ENCODE measurements at places on chromosomes 11 and 22.

DNA sequence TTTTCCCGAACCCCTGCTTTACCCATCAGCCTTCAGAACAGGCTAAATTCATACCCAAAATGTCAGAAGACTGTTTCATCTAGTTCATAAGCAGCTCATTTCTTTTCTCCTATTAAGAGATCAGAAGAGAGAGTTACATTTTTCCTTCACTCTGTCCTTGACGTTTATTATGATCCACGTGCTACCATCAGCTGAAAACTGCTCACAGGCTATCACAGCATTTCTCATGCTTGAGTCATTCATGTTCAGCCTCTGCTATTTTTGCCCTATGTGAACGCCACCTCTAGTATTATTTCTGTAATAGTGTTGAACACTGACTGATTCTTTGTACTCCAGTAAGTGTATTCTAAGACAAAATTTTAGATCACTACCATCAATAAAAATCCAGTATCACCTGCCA lies 51.9 kb downstream of the SLC1A2 start:
- DNase-seq: no peak

- DNase-seq: no peak
Observed at GRCh38 chr11:67178421-67178820, 59.4 kb downstream of the KDM2A start.

DNA sequence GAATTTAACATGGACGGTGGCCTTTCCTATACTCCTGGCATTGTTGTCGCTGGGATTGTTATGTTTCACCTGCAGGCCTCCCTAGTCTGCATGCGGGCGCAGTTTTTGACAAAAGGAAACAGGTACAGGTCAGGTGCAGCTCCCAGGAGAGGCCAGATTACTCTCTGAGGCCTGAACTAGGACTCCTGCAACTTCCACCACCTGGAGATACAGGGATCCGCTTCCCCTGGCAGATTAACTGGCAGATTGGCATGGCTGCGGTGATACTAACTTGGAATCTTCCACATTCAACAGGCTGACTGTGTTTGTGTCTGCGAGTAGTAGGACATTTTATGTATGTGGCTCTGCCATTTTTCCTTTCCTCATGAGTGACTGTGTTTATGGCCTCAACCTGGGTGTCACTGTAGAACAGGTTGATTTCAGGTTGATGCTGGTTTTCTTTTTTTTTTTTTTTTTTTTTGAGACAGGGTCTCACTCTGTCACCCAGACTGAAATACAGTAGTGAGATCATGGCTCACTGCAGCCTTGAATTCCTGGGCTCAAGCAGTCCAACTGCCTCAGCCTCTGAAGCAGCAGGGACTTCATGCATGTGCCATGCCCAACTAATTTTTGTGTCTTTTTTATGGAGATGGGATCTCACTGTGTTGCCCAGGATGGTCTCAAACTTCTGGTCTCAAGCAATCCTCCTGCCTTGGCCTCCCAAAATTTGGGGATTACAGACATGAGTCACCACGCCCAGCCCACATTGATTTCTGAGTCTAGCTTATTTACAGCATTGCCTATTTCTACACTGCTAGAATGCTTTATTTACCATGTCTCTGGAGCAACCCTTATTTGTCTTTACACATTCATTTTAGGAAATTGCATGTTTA lies 1.7 kb upstream of the USP28 start:
- DNase-seq: no peak

DNA sequence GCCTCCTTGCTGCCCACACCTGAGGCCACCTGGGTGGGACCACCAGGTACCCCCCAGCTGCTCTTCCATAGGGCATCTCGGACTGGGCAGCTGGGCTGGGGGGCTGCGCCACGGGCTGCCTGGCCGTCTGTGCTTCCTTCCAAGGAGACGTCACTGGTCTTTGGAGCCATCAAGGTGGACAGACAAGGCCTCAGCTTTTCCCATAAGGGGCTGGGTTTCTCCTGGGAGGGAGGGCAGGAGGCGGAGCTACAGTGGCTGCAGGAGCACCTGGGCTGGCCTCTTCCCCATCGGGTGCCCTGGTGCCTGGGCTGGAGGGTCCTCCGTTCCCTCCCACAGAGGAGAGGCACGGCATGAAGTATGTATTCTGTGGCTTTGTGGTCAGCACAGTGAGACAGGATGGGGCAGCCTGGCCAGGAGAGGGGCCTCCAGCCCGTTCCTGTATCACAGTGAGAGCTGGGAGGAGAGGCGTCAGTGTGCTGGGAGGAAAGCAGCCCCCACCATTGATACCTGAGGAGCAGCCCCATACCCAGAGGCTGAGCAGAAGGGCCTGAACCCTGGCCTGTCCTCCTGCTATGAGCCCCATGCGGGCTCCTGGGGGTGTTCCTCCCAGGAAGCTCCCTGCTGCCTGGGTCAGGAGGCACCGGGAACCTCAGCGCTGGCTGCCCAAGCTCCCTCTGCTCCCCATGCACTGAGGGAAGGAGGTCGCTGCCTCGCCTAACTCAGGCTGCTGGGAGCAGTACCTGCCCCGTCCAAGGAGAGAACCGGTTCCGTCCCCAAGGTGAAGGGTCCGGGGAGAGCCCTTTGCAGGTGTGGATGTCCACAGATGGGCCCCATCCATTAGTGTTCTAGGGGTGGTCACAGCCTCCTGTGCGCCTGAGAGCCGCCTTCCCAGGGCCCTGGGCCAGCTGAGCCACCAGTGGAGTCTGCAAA lies 1075.0 kb downstream of the BRD1 start:
- DNase-seq: no peak

DNA sequence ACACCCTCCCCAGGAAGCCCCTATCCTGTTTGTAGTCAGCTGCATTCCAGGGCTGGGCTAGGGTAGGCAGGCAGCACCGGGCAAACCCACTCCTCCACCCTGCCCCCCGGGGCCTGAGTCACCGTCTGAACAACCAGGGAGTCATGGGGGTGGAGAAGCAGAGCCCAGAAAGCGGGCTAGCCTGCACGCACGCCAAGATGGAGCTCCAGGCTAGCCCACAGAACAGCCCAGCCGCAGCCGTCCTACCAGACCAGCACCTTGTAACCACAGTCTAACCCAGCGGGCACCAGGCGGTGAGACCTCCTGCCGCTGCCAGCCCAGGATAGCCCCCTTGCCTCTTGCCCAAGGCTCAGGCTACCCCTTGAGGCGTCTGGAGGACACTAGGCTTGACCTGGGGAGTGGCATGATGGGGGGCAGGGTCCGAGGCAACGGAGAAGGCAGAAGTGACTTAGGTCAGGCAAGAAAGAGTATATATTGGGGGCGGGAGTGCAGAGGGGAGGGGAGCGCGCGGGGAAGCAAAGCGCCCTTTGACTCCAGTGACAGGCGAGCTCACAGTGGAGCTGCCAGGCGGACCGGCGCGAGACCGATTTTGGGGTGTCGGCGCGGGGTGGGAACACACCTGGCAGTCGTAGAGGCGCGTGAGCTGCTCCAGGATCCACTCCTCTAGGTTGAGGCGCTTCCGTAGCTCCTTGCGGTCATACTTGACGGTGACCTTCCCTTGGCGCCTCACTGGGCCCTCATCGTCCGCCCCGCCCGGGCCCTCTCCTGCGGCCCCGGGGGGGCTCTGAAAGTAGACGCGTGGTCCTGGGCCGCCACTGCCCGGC lies 734 bp downstream of the PPP1R14B start:
- DNase-seq: no peak

- no peak for DNase-seq
Observed at GRCh38 chr11:119041821-119042514, 11.3 kb upstream of the SLC37A4 start.

DNA sequence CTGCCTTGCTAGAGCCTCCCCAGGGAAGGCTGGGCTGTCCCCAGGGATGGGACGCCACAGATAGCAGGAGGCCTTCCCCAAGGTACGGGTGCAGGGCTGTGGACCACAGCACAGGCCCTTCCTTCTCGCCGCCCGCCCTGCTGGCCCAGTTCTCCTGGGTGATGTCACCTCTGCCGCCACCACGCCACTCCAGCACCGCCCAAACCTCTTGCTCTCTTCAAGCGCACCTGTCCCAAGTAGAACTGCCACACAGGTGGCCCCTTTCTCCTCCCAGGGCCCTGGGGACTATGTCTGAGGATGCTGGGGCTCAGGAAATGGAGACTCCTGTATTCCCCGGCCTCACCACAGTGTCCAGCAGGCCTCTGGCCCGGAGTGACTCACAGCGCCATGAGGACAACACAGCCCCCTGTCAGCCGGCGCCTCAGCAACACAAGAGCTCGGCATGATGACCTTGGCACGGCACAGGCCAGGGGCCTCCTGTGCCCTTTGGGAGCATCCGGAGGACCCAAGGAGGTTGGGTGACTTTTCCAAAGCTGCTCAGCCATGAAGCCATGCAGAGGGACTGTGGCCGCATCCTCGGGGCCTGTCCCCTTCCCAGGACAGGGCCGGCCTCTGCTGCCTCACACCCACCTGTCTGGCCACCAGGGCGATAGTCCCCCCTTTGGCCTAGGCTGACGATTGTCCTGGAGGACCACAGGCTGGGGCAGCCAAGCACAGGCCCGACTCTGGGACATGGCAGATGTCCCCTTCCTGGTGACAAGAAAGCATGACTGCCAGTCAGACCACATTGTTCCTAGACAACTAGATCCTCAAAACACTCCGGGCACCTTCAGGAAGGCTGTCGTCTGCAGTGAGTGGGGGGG lies 1023.5 kb downstream of the BRD1 start:
- no peak for DNase-seq

DNA sequence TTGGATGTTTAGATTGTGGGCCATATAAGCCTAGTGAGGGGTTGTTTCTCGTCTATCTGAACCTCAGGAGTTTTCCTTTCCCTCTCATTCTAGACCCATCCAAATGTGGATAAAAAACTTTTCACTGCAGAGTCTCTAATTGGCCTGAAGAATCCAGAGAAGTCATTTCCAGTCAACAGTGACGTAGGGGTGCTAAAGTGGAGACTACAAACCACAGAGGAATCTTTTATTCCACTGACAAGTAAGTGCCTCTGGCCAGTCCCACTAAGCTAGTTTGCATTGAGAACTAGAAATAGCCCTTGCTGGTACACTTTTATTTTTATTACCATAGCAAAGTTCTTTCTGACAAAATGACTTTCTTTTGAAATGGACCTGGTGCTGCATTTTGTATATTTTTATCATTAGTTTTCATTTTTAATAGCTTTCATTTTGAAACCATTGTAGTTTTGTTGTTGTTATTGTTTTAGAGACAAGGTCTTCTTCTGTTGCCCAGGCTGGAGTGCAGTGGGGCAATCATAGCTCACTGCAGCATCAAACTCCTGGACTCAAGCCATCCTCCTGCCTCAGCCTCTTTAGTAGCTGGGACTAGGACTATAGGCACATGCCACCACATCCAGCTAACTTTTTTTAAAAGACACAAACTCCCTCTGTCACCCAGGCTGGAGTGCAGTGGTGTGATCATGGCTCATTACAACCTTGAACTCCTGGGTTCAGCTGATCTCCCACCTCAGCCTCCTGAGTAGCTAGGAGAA lies 14.6 kb upstream of the PHLDB1 start:
- no peak for DNase-seq

GRCh38 chr11:34773211-34773610 lies 143.0 kb downstream of the APIP start:
- DNase-seq: no peak

GRCh38 chr22:27668828-27669797 lies 132.4 kb downstream of the MN1 start:
- DNase-seq: no peak

DNA sequence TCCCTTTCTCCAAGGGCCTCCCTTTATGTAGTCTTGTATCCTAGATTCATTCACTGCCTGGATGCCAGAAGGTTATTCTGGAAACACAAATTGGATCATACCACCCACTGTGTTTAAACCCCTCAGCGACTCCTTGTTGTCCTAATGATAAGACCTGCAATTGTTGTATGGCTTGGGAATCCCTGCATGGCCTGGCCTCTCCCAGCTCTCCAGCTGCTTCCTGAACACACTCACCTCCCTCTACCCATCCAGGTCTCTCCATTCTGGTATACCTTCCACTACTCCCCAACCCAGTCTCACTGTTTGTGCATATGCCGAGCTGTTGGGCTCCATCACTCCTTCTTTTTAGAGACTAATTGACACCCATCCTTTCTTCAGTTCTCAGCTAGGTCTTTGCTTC lies 124.3 kb upstream of the ALX4 start:
- DNase-seq: no peak

DNA sequence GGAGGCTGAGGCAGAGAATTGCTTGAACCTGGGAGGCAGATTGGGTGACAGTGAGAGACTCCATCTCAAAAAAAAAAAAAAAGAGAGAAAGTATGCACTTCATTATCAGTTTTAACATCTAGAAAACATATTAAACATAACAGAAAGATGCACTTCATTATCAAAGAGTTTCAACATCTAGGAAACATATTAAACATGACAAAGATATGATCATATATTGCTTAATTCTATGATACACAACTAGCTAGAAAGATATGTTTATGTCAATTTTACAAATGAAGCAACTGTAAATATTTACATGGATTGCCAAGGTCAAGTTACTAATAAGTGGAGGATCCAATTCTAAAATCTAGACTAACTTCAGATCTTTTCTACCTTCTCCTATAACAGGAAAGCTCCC lies 50.4 kb upstream of the CTSC start:
- DNase-seq: no peak

- DNase-seq: no peak
Observed at GRCh38 chr11:95877291-95877690, 46.6 kb downstream of the MTMR2 start.

- DNase-seq: no peak
Observed at GRCh38 chr11:110250168-110250567, 46.2 kb downstream of the RDX start.

- no peak for DNase-seq
Observed at GRCh38 chr22:36807627-36808026, 9.2 kb downstream of the PVALB start.

- DNase-seq: no peak
Observed at GRCh38 chr11:18699269-18699596, 654 bp downstream of the TMEM86A start.

DNA sequence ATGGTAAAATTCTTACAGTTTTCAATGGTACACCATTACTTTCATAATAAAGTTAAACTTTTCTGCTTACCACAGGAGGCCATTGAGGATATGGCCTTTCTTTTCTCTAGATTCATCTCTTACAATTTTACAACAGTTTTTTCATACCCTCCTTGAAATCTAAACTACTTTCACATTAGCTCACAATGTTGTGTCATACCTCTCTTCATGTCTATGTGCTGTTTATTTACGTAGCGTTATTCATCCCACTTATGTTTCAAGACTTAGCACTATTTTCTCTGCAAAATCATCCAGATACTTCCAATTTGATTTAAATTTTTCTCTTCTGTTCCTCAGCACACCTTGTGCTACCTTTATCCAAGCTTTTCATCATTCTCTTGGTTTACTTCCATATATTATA lies 123.3 kb downstream of the METTL15 start:
- DNase-seq: no peak

- no peak for DNase-seq
Observed at GRCh38 chr22:49345896-49346295, 481.8 kb downstream of the BRD1 start.
